ENCODE measurements at places on chromosomes 4 and X. TPM values are rescaled to one million over a fixed set of nuclear protein-coding genes. Genes with fewer than 3 reads are reported as not detected.

Gene TMEM154
- total RNA-seq: 11.3 TPM

Gene GAB3
- total RNA-seq: 7.0 TPM

Gene ADH4
- 9.4 TPM for total RNA-seq

Gene ADH7
- total RNA-seq: 2.4 TPM

Gene OCIAD2
- total RNA-seq: 12.5 TPM

Gene KIF4A
- 0.24 TPM for total RNA-seq

Gene GPR50
- total RNA-seq: 1.2 TPM

DNA sequence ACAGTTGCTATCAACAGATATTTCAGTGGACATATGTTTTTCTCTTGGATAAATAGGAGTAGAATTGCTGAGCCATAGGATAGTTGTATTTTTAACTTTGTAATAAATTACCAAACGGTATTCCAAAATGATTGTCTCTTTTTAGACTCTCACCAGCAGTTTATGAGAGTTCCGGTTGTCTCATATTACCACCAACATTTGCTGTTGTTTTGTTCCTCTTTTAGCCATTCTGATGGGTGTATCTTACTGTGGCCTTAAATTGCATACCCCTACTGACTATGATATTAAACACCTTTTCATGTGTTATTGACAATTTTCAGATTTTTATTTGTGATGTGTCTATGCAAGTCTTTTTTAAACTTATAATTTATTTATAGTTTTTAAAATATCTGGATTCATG is 39.7 kb downstream of the SNX25 start:
- DNase-seq: no peak

DNA sequence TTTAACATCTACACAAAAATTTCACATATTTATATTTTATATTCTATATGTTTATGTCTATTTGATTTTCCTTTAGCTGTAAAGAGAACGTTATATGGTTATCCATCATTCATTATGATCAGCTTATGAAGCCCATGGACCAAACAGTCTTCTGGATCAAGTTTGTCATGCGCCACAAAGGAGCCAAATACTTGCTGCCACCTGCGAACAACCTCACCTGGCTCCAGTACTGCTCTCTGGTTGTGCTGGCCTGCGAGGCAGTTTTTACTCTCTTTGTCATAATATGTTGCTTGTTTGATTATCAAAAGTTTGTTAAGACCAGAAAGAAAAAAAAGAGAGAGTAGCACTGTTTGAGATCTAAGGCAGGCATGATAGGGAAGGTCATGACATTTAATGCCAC is 38.2 kb downstream of the UGT2B7 start:
- no peak for DNase-seq

- DNase-seq: no peak
Observed at GRCh38 chrX:129161108-129161507, 362.2 kb downstream of the SMARCA1 start.

DNA sequence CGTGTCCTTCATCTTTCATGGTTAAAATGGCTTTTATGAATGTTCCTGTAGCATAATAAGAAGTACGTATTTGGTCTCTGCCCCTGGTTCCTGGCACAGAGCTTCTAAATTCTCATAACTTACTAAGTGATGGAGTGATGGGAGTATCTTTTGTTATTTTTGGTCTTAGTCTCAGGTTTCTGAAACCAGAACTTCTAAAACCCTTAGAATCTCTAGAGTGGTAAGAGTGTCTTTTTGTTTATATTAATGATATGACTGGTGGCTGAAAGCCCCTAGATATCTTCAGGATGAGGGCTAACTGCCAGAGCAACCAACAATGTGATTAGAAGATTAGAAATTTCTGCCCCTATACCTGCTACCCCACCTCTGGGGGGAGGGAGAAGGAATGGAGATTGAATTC is 45.8 kb upstream of the BBS12 start:
- DNase-seq: no peak

DNA sequence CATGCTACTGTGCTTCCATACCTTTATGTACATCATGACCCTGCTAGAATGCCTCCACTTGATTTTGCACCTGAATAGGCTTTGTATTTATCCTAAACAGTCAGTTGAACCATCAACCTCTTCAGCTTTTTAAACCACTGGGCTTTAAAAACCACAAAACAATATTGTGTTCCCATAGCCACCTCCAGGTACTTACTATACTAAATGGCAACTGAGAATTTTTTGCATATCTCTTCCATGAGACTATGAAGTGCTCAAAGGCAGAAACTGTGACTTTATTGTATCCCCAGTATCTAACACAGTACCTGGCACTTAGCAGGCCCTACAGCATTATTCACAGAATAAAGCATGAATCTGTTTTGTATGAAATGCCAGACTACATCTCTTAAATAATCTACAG is 39.7 kb downstream of the ANAPC10 start:
- no peak for DNase-seq

DNA sequence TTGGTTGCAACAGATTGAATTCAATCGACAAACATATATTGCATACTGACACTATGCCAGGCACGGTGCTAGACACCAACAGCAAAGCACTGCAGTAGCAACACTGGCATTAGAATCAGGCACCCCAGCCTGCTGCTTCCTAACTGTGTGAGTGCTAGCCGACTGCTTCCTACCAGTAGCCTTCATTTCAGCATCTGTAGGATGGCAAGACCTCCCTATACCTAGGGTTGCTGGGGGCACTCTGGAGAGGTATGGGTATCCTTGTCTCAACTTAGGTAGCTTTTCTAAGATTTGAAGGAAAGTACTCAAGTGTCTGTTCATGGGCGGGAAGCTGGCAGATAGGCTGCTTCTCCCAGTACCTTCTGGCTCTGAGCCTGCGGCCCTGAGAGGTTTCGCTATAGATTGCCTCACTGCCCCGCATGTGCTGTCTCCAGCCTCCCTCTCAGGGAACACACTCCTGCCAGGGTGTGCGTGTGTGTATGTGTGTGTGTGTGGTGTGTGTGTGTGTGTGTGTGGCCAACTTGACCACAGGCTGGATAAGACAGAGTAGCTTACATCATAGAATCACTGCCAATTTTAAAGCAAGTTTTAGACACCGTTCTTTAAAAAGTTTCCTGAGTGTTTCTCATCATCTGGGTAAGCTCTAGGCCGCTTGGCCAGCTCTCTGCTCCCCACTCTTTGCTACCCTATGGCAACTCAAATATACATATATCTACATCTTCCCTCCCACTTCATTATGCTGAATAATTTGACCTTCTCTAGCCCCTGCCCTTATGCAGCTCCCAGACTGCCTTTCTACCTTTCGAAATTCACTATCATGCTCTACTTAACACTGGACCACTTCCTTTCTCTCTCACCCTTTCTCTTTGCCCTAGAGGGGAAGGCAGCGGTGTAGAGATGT is 97.0 kb upstream of the PJA1 start:
- peak; percentile 81 for DNase-seq

GRCh38 chr4:30670206-30670605 is 50.0 kb upstream of the PCDH7 start:
- DNase-seq: no peak

DNA sequence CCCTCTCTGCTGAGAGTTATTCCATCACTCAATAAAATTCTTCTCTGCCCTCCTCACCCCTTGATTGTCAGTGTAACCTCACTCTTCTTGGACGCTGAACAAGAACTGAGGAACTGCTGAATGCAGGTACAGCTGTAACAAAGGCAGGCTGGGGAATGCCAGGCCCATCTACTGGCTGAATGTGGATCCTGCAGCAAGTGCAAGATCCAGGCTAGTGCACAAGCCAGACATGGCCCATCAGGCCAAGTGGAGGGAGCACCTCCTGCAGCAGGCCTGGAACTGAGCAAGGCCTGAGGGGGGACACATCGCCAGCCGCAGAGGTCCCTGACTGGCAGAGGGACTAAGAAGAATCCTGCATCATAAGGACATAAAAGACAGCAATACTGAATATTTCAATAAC is 411.8 kb upstream of the PCDH10 start:
- DNase-seq: no peak

DNA sequence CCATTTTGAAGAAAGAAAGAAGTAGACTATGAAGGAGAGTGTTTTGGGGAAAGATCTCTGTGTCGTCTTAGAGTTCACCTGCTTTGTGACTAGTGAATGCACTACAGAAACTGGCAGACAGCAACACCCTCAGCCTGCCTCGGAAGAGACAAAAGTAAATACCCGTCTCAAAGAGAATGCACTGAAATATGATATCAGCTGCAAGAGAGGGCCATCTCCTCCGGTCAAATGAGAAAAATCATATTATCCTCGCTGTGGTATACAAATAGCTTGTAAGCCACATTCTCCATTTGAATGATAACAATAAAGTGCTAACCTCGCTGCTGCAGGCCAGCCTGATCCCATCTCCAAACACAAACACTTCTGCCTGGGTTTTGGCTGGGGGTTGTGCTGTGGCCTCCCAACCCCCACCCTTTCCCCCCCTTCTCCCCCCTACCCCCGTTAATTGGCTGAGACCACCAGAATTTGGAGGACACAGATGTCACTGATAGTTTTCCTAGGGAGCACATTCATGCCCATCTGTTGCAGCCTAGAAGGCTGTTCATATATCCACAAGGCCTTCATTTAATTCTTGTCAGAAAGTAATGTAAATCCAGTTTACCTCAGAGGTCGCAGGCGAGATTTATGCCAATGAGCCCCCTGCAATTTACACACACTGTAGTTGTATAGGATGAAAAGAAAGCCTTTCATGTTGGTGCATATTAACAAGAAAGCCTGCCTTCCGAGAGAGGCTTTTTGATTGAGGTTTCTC is 46.3 kb downstream of the ALPK1 start:
- DNase-seq: no peak

DNA sequence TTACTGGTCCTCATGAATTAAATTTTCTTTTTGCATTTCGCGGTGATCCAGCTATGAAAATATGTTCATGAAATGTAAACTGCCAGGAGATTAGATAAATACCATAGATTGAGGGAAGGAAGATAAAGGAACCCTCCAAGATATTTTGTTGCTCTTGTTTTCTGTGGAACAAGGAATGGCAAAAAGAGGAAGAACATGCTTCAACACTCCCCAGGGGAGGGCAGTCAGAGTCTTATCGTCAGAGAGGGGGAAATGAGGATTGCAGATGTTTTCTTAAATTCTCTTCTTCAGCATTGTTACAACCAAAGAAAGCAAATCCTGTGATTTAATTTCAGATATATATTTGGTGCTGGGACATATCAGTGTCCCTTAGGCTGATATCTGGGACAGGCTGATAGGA is 9.5 kb upstream of the SFRP2 start:
- DNase-seq: peak; percentile 78

DNA sequence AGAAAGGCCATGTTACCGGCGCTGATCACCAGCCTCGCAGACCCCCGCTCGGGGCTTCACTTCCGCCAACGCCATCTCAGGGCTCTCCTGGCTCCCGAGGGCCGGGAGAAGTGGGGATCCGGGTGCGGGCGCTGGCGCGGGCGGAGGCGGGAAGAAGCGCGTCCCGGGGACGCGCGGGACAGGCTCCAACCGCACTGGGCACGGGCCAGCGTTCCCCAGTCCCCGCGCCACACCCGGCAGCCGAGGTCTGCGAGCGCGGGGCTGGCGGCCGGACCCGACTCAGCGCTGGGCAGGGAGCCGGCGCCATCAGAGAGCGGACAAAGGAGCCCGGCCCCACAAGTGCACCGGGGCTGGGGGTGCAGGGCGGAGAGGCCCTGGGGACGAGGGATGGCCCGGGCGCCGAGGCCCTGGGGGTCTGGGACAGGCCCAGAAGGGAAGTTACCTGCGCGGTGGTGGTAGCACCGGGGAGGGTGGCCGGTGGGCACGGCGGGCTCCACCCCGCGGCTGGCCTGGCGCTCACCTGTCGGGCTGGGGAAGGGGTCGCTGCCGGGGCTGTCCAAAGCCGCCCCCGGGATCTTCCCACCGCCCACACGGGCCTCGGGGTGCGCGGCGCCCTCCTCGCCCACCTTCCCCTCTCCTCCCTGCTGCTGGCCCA is 449 bp downstream of the CTPS2 start:
- peak; percentile 3 for DNase-seq

DNA sequence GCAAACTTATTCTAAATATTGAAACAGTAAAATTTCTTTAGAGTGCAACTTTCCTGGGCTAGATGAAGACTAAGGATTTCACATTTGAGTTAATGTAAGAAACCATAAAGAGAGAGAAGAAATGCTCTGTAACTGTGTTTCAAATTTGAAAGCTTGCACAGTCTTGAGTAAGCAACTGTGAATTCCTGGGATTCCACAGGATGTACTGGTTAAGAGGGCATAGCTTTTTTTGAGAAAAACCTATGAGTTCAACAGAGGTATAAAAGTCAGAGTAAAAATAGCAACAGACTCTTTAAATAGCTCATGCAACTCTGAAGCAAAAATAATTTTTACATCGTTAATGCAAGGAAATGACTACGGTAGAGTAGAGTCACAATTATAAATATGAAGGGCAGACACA is 25.5 kb downstream of the ZNF330 start:
- peak; percentile 48 for DNase-seq

DNA sequence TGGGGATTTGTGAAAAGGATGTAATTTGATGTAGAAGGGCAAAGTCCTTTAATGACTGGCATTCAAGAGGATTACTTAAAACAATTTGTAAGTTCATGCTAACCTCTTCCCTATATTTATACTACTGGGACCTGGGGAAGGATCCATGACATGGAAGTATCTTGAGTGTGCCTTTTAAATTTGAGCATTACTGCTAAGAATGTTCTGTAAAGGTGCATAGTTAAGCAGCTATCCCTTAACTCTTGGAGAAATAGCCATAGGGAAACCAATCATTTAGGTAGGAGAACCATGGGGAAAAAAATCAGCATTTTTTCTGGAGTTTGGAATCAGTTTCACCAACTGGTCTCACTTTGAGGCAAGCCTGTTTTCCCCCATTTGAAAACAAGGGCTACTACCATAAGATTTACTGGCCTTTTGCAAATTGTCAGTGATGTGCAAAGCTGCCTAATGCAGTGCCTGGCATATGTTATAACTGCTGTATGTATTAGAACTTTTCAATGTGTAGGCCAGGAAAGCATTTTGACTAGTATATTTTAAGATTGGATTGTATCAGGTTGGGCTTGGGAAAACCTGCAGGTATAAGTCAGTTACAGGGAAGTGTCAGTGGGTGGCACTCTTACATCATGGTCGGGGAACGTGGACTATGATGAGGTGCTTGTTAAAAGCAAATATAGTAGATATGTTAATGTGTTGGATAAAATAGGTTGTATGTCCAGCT is 72.1 kb downstream of the PRSS12 start:
- peak; percentile 69 for DNase-seq
